ENCODE measurements at places on chromosomes 6 and 20. TPM values are rescaled to one million over a fixed set of nuclear protein-coding genes. Genes with fewer than 3 reads are reported as not detected.

DNA sequence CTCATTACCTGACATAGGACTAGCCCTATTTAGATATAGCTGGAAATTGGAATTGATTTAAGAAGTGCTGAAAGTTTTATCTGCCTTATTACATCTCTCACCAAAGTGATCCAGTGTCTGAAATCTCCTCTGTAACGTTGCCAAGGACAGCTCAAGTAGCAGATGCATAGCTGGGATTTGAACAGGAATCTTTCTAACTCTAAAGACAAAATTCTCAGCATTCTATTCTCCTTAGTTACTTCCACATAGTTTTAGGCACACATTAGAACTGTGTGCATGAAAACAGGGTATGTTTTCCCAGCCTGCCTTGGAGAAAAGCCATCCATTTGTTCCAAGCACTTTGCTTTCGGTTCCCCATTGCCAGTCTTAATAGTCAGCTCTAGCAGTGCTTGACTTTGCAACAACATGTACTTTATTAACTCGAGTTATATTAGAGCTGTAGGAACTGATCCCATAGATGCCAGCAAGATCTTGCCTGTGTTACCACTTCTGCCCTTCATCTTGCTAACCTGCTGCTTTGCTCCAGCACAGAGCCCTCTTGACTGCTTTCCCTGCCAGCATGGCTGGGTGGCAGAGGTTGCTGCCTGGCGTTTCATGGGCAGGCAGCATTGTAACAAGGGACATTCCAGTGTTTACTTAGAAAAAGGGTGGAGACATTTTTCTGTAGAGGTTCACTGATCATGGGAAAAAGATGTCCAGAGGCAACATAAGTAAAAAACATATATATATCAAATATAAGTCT lies 56.1 kb upstream of the STMND1 start:
- DNase-seq: no peak
- H3K4me3 ChIP-seq: no peak overlapping the region
- H3K4me1 ChIP-seq: no peaks in the 10 kb centered on the region
- H3K36me3 ChIP-seq: no peaks in the 10 kb centered on the region

DNA sequence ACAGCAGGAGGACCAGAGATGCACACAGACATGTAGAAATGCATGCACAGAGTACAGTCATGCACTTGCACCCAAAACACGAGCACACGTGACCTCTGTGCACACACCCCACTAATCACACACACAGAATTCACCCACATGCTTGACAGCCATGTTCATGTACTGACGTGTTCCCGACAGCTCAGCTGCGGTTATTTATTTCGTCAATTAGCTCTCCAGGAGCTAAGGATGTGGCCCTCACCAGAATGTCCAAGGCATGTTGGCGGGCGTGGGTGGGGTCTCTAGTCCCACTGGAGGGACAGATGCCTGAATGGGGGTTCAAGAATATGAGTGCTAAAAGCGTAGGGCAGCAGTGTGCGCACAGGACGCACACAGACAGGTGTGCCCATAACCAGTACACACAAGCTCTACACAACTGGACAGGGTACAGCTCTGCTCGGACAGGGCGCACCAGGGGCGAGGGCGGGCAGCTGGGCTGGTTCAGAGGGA lies 571 bp upstream of the PRPF6 start:
- peaks cover 54% of the 10 kb centered on the region for H3K4me1 ChIP-seq
- H3K27ac ChIP-seq: peak overlapping the region; percentile 90

DNA sequence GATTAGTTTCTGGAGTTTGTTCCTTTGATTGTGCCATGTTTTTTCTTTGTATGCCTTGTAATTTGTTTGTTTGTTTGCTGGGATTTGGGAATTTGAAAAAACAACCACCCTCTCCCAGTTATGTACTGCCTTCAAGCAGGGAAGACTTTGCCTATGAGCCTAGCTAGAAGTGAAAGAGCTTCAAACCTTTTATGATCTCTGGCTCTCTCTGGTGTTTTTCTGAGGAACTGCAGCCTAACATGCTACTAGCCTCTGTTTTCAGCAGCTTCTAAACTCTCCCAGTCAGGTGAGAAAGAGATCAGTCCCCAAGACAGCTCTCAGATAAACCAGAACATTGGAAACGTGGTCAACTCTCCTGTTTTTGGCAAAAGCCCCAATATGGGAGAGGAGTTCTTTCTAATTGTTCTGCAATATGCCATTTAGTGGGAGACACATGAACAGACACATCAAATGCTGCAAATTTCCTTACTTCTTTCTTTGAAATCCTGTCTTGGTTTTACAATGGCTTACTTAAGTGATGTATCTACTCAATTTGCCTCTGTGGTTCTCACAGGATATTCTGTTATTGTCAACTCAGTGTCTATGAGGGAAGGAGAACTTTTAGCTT lies 58.9 kb upstream of the SERINC1 start:
- H3K4me1 ChIP-seq: no peaks in the 10 kb centered on the region
- no peak overlapping the region for H3K27ac ChIP-seq
- no peaks in the 10 kb centered on the region for H3K27me3 ChIP-seq
- H3K4me3 ChIP-seq: no peak overlapping the region
- H3K36me3 ChIP-seq: no peaks in the 10 kb centered on the region

GRCh38 chr6:9039258-9039657 lies 603.9 kb upstream of the SLC35B3 start:
- DNase-seq: no peak
- H3K27ac ChIP-seq: no peak overlapping the region
- no peaks in the 10 kb centered on the region for H3K27me3 ChIP-seq

GRCh38 chr6:139373928-139374356 lies 506 bp downstream of the CITED2 start:
- DNase-seq: no peak
- peak overlapping the region; percentile 96 for H3K27ac ChIP-seq
- peaks cover 41% of the 10 kb centered on the region for H3K4me1 ChIP-seq
- H3K36me3 ChIP-seq: no peaks in the 10 kb centered on the region
- H3K27me3 ChIP-seq: no peaks in the 10 kb centered on the region

TENT5A gene
- 0.71 TPM for total RNA-seq

GRCh38 chr6:3269281-3269975 lies 10.7 kb downstream of the PSMG4 start:
- H3K4me1 ChIP-seq: no peaks in the 10 kb centered on the region
- no peak overlapping the region for H3K4me3 ChIP-seq
- H3K27ac ChIP-seq: no peak overlapping the region
- H3K27me3 ChIP-seq: no peaks in the 10 kb centered on the region
- H3K36me3 ChIP-seq: peaks cover 14% of the 10 kb centered on the region

GRCh38 chr6:132498638-132499037 lies 14.3 kb downstream of the STX7 start:
- H3K4me3 ChIP-seq: no peak overlapping the region
- no peaks in the 10 kb centered on the region for H3K36me3 ChIP-seq
- H3K27ac ChIP-seq: no peak overlapping the region
- no peaks in the 10 kb centered on the region for H3K4me1 ChIP-seq
- no peaks in the 10 kb centered on the region for H3K27me3 ChIP-seq

- DNase-seq: no peak
- H3K27ac ChIP-seq: no peak overlapping the region
- no peak overlapping the region for H3K4me3 ChIP-seq
- H3K27me3 ChIP-seq: peaks cover 15% of the 10 kb centered on the region
- H3K4me1 ChIP-seq: peaks cover 21% of the 10 kb centered on the region
These were observed 30.2 kb upstream of the LAMA4 start for GRCh38 chr6:112284603-112285002.

GRCh38 chr20:37406010-37406998 lies 60.4 kb downstream of the SRC start:
- H3K27me3 ChIP-seq: no peaks in the 10 kb centered on the region
- H3K4me1 ChIP-seq: peaks cover 7% of the 10 kb centered on the region
- peak overlapping the region; percentile 44 for H3K4me3 ChIP-seq
- DNase-seq: no peak
- H3K36me3 ChIP-seq: no peaks in the 10 kb centered on the region
- no peak overlapping the region for H3K27ac ChIP-seq

DNA sequence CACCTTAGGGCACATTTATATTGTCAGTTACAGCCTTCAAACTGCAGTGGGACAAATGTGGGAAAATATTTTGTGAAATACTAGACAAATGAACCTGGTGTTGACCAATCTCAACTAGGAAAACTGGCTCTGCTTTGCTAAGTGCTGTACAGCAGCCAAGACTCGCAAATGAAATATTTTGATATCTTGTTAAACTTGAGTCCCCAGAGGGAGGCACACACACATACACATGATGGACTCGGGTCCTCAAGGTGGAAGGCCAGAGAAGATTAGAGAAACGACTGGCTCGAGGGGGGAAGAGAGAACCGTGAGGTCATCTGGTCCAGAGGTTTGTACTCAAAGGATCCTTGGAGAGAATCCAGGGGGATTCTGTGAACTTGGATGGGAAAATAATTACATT lies 67.3 kb upstream of the JAG1 start:
- no peak for DNase-seq
- no peak overlapping the region for H3K27ac ChIP-seq
- no peak overlapping the region for H3K4me3 ChIP-seq
- no peaks in the 10 kb centered on the region for H3K4me1 ChIP-seq

GRCh38 chr6:169763308-169763707 lies 11.9 kb downstream of the ERMARD start:
- H3K4me3 ChIP-seq: no peak overlapping the region
- peaks cover 46% of the 10 kb centered on the region for H3K36me3 ChIP-seq
- no peaks in the 10 kb centered on the region for H3K27me3 ChIP-seq
- no peak for DNase-seq
- no peak overlapping the region for H3K27ac ChIP-seq
- H3K4me1 ChIP-seq: no peaks in the 10 kb centered on the region

DNA sequence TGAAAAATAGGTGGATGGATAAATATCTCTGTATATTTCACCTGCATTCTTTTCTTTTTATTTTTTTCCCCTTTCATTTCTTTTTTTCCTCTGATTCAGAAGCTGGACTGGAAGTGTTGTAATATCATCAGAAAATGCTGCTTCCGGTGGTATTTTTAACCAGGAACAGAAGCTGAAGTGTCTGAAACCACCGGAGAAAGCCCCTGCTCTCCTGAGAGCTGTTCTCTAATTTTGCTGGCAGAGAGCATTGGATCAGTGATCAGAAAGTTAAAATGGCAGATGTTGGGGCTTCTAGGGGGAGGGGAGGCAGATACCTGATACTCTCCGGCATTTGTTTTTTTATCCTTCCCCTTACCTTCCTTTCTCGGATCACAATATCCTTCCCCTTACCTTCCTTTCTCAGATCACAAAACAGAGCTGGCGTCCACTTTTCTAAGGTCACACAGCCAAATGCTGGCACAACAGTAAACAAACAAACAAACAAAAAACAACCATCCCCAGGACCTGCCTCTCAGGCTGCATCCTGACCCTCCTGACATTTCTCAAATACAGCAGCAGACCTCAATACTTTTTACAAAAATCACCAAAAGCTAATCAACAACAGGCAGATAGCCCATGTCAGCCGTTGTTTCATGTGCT lies 143.2 kb upstream of the ZNF217 start:
- no peak overlapping the region for H3K4me3 ChIP-seq
- H3K4me1 ChIP-seq: peaks cover 33% of the 10 kb centered on the region
- H3K27me3 ChIP-seq: no peaks in the 10 kb centered on the region
- no peaks in the 10 kb centered on the region for H3K36me3 ChIP-seq
- no peak overlapping the region for H3K27ac ChIP-seq
- no peak for DNase-seq

DNA sequence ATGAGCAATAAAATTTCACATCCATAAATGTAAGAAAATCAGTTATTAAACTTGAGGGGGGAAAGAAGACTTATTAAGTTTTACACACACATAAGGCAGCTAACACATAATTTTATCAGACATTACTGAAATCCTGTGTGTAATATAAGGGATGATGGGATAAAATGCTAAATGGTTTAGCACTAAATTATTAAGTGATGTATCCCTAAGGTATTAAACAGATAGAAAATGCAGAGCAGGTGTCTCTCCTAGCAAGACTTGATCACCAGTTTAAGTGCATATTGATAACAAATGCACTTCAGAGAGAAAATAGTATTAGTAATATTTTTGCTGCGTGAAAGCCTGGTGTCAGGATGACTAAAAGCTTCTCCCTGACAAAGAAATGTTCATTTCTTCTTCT lies 172.8 kb upstream of the ZFP64 start:
- H3K27me3 ChIP-seq: no peaks in the 10 kb centered on the region
- no peak for DNase-seq
- no peaks in the 10 kb centered on the region for H3K36me3 ChIP-seq
- no peak overlapping the region for H3K4me3 ChIP-seq
- H3K27ac ChIP-seq: no peak overlapping the region

R3HDML gene
- total RNA-seq: not detected

DNA sequence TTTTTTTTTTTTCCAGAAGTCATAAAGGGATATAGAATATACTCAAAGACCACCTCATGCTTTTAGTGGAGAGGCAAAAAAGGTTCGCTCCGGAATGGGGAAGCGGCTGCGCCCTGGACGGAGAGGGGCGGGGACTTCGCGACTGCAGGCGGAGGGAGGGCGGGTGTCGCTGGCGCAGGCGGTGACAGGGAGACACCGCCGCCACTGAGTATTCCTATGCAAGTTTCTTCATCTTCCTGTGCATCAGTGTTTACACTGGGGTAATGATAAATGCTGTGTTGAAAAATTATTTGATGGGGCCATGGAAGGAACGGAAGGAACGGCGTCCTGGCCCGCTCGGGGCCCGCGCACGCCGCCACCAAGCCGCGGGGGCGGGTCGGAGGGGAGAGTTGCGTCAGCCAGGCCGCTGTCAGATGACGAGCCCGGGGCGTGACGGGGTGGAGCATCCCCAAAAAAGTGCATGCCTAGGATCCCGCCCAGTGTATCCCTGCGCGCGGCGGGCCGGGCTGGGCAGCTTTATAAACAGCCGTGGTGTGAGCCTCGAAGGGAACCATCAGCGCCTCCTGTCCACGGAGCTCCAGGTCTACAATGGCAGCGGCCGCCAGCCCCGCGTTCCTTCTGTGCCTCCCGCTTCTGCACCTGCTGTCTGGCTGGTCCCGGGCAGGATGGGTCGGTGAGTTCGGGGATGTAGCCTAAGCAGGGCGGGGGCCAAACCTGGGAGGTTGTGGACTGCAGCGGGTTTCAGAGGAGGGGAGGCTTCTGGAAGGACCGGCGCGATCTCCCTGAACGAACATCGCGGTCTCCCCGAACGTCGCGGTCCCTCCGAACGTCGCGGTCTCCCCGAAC lies at the start of gene ULBP1:
Gene ULBP1 (plus strand): TSS at position 482 of the 846 bp plus-strand sequence. CDS start 107 bp downstream, at position 589.
- peak; percentile 81 for DNase-seq
- H3K27me3 ChIP-seq: peaks cover 55% of the 10 kb centered on the region
- peak within 1 kb of the TSS; percentile 45 for H3K27ac ChIP-seq
- H3K4me3 ChIP-seq: peak within 1 kb of the TSS; percentile 69
- H3K4me1 ChIP-seq: peaks cover 27% of the 10 kb centered on the region
- no peaks in the 10 kb centered on the region for H3K36me3 ChIP-seq

DNA sequence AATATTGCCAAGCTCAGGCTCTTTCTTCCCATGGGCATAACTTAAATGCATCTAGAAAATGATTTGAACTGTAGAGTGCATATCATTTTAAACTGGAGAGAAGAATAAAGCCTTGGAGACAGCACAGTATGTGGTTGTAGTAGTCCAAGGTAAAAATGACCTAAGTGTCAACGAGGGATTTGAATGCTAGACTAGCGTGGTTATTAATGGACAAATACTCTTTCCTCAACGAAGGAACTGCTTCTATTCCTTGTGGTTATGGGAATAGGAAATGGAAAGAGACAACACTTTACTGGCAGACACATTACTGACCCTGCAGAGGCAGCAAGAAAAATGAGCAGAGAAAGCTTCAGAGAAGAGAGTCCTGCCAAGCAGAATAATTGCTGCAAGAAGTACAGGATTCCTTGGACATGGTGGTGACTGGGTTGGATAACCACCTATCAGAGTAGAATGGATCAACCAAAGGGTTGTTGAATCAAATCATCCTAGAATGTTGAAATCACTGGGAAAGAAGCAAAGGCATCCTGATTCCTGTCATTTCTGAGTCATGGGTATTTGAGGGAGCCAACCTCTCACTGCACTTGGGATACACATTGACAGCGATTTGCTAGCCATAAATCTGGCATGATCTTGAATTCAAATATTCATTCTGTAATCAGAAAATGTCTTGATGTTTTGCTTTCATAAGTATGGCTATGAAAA lies 258.1 kb upstream of the EPHA7 start:
- H3K27ac ChIP-seq: no peak overlapping the region
- H3K4me1 ChIP-seq: no peaks in the 10 kb centered on the region
- no peaks in the 10 kb centered on the region for H3K27me3 ChIP-seq
- H3K4me3 ChIP-seq: no peak overlapping the region
- no peaks in the 10 kb centered on the region for H3K36me3 ChIP-seq
- DNase-seq: no peak

PERP gene
- 8.7 TPM for total RNA-seq
